ENCODE measurements at places on chromosomes 4 and X.

DNA sequence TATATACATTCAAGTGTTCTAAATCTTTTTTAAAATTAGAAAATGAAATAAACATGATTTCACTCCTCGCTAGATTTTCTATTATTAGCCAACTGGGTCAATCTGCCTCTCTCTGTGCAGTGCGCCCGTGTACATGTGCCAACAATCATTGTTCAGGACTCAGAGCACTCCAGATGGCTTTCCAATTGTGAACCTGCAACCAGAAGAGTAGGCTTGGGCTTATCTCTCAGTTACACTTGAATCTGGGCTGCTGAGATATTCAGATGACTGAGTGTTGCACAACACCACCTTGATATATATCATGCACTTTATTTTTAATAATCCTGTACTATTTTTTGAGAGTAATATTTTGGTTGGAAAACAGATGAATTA is 184.0 kb upstream of the FSTL5 start:
- peak; percentile 68 for DNase-seq

- no peak for DNase-seq
These were observed 79.8 kb downstream of the PAPSS1 start for GRCh38 chr4:107640197-107640596.

DNA sequence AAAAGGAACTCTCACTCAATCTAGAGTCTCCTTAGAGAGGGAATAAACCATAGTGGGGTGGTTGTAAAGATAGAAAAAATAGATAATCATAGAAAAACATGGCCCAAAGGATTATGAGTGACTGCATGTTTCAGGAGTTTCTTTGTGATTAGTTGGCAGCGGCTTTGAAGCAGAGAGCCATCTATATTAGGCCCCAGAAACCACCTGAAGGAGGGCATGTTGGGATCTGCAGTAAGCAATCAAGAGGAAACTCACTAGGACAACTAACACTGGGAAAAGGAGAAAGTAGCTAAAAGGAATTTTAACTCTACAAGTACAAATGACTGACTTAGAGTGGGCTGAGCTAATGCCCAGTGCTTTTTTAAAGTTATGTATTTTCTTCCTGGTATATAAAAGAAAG is 269.2 kb upstream of the NRK start:
- no peak for DNase-seq

DNA sequence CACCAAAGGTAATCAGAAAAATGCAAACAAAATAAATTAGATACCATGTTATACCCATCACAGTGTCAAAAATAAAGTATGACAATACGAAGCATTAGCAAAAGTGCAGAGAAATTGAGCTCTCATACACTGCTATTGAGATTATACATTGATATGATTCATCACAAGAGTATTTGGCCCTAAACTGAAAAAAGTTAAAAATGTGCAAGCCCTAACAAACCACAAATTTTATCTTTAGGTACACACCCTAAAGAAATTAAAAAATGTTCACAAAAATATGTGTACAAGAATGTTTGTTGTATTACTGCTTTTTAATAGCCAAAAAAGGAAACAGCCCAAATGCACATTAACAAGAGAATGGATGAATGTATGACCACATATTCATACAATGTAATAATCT is 137.9 kb upstream of the MAGEA10 start:
- DNase-seq, result no peak

DNA sequence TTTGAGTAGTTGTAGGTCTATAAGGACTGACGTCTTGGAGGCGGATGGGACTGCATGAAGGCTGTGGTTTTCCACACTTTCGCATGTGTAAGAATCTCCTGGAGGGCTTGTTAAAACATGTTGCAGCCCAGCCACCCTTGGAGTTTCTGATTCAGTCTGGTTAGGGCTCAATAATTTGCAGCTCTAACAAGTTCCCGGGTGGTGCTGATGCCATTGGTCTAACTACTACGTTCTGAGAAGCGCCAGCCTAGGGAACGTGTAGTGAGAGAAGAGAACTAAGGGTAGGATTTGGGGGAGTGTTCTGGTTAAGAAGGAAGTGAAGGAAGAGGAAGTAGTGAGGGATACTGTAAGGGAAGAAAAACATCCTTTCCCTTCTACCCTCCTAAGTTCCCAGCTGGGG is 138.9 kb downstream of the LARP7 start:
- DNase-seq, result no peak

- no peak for DNase-seq
These were observed 7.8 kb upstream of the NPNT start for GRCh38 chr4:105887508-105887907.

GRCh38 chrX:77788050-77788449 is 2.0 kb upstream of the ATRX start:
- peak; percentile 32 for DNase-seq
